ENCODE measurements at places on chromosomes 6 and 20.

- H3K27me3 ChIP-seq = peaks cover 7% of the 10 kb centered on the region
- H3K4me3 ChIP-seq = no peak overlapping the region
- H3K27ac ChIP-seq = no peak overlapping the region
- H3K36me3 ChIP-seq = no peaks in the 10 kb centered on the region
Observed at GRCh38 chr6:2733324-2733723, 17.4 kb downstream of the MYLK4 start.

- H3K4me3 ChIP-seq = no peak overlapping the region
- H3K27ac ChIP-seq = no peak overlapping the region
- DNase-seq = no peak
- no peaks in the 10 kb centered on the region for H3K4me1 ChIP-seq
- H3K36me3 ChIP-seq = no peaks in the 10 kb centered on the region
Observed at GRCh38 chr6:98308564-98308963, 525.8 kb upstream of the POU3F2 start.

GRCh38 chr6:108541843-108542759 is 18.6 kb upstream of the FOXO3 start:
- H3K36me3 ChIP-seq = no peaks in the 10 kb centered on the region
- peaks cover 13% of the 10 kb centered on the region for H3K27me3 ChIP-seq
- DNase-seq = peak; percentile 69
- no peak overlapping the region for H3K27ac ChIP-seq

DNA sequence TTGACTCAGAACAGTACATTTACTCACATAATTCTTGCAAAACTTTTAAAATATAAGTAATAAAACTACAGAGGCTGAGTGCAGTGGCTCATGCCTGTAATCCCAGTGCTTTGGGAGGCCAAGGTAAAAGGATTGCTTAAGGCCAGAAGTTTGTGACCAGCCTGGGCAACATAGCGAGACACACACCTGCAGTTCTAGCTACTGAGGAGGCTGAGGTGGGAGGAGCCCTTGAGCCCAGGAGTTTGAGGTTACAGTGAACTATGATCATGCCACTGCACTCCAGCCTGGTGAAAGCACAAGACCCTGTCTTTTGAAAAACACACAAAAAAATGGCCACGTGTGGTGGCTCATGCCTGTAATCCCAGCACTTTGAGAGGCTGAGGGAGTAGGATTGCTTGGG is 21.8 kb upstream of the MYO6 start:
- H3K27me3 ChIP-seq = no peaks in the 10 kb centered on the region
- no peak for DNase-seq
- H3K36me3 ChIP-seq = no peaks in the 10 kb centered on the region
- H3K4me1 ChIP-seq = no peaks in the 10 kb centered on the region
- H3K27ac ChIP-seq = no peak overlapping the region

GRCh38 chr6:137133122-137133521 is 40.3 kb downstream of the IL22RA2 start:
- DNase-seq = no peak
- H3K27me3 ChIP-seq = peaks cover 30% of the 10 kb centered on the region
- H3K27ac ChIP-seq = no peak overlapping the region
- no peak overlapping the region for H3K4me3 ChIP-seq

DNA sequence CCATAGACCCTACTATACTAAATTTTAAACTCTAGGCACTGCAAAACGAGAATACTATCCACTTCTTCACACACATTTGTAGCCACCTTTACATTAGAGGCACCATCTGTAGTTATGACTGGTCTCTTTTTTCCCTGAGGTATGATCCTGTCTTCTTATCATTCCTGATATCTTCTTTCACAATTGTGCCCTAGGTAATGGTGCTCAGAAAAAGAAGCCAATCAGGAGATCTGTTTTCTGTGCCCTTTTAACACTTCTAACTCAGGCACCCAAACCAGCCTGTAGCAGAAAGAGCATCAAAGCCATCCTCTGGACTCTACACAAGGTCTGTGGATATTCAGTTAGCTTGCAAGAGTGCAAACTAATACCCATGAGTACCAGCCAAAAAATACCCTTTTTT is 149.7 kb upstream of the SGK1 start:
- no peaks in the 10 kb centered on the region for H3K27me3 ChIP-seq
- no peaks in the 10 kb centered on the region for H3K36me3 ChIP-seq
- no peak for DNase-seq
- H3K4me3 ChIP-seq = no peak overlapping the region
- H3K4me1 ChIP-seq = peaks cover 9% of the 10 kb centered on the region
- H3K27ac ChIP-seq = no peak overlapping the region

DNA sequence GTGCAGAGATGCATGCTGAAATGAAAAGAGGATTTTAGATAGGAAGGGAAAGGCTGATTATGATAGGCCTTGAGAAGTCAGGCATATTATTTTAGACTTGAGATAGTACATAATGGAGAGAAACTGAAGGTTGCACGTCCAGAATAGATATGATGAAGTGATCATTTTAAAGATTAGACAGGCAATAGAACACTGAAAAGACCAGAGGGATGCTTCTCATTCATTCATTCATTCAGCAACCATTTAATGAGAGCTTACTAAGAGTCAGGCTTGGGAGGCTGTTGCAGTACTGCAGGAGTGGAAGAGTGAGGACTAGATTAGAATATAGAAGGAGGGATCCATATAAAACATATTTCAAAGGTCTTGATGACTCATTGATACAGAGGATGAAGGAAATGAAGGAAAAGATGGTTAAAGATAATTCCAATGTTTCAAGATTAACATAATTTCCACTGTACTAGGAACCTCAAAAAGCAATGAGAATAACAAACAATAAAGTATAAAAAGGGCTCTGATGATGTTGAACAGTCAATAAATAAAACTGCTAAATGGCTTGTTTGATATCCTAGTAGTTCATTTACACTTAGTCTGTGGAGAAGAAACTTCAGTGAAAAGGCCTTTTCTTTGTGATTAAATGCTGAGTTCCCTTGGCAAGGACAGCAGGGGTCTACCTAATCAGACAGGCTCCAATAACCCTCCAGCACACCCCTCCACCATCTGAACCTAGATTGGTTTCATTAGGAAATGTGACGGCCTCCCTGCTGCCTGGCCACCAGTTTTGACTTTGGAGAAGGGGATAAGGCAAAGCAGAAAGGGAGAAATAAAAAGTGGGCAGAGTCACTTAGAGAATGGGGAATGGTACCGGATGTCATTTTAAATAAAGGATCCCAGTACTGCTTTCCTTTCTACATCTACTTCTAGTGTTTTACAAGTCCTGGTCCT is 5.3 kb upstream of the FBXO9 start:
- peaks cover 5% of the 10 kb centered on the region for H3K36me3 ChIP-seq
- H3K27ac ChIP-seq = no peak overlapping the region

- DNase-seq = no peak
- H3K4me1 ChIP-seq = peaks cover 21% of the 10 kb centered on the region
- H3K36me3 ChIP-seq = no peaks in the 10 kb centered on the region
- no peak overlapping the region for H3K4me3 ChIP-seq
- peaks cover 11% of the 10 kb centered on the region for H3K27me3 ChIP-seq
- H3K27ac ChIP-seq = no peak overlapping the region
Observed at GRCh38 chr6:43395776-43396175, 26.3 kb upstream of the ZNF318 start.

GRCh38 chr20:32473231-32474008 is 111.7 kb downstream of the NOL4L start:
- H3K4me1 ChIP-seq = peaks cover 45% of the 10 kb centered on the region
- no peak overlapping the region for H3K4me3 ChIP-seq
- H3K27me3 ChIP-seq = no peaks in the 10 kb centered on the region
- peaks cover 11% of the 10 kb centered on the region for H3K36me3 ChIP-seq

GRCh38 chr20:17904027-17904426 is 64.6 kb downstream of the SNX5 start:
- H3K27ac ChIP-seq = no peak overlapping the region
- H3K4me1 ChIP-seq = peaks cover 4% of the 10 kb centered on the region
- peaks cover 11% of the 10 kb centered on the region for H3K27me3 ChIP-seq
- H3K36me3 ChIP-seq = no peaks in the 10 kb centered on the region
- H3K4me3 ChIP-seq = no peak overlapping the region
- no peak for DNase-seq

GRCh38 chr6:1609041-1609647 is 571 bp upstream of the FOXC1 start:
- peaks cover 1% of the 10 kb centered on the region for H3K36me3 ChIP-seq
- H3K4me3 ChIP-seq = peak overlapping the region; percentile 55
- peaks cover 67% of the 10 kb centered on the region for H3K27me3 ChIP-seq
- peaks cover 50% of the 10 kb centered on the region for H3K4me1 ChIP-seq
- H3K27ac ChIP-seq = no peak overlapping the region

DNA sequence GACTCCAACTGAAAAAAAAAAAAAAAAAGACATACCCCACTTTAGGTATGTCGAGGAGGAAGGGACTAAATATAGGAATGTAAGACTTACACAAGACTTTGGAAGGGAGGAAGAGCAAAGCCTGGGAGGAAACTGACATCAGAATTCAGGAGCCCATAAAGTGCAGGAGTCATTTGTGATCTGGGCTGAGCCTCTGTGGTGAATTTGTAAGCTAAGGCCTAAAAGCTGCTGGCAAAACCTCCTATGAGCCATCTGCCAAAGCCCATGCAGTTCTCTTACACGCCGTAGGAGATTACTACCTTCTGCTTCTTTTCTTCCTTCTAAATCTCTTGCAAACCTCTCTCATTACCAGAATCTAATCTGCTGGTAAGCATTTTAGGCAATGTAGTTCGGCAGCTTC is 52.0 kb upstream of the THEMIS start:
- H3K36me3 ChIP-seq = no peaks in the 10 kb centered on the region
- DNase-seq = no peak
- no peak overlapping the region for H3K27ac ChIP-seq
- peaks cover 64% of the 10 kb centered on the region for H3K4me1 ChIP-seq
- H3K4me3 ChIP-seq = no peak overlapping the region
- no peaks in the 10 kb centered on the region for H3K27me3 ChIP-seq

DNA sequence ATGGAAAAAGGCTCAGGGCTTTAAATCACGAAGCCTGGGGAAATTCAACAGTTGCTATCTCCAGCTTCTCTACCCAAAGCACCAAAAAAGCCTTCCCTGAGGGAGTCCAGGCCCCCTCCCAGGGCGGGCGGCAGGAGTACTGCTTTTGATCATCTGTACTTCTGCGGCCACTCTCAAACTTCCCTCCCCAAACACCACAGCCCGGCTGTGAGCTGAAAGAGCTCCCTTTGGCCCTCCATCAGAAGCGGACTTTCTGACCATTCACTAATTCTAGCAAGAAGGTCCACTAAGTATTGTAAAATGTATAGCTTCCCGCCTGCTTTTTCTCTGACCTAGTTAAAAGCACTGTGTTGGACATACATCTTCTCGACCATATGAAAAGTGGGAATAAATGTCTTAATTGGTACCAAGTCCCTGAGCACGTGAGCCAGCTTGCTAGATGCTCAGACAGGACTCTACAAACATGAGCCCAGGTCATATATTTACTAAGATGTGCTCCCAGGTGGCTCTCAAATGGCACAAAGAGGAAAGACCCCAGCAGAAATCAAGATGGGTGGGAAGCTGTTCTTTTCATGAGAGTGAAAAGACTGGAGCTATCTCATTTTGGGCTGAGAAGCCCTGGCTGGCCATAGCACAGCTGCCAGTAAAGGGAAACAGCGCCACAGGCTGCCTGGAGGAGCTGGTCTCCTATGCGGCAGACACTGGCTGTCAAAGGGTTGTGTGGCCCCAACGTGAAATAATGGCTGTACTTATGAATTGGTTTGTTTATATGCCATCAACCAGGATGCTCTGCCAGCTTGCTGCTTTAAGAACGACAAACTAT is 58.6 kb downstream of the GFOD1 start:
- peaks cover 12% of the 10 kb centered on the region for H3K36me3 ChIP-seq
- H3K4me3 ChIP-seq = peak overlapping the region; percentile 59
- no peak for DNase-seq
- no peaks in the 10 kb centered on the region for H3K27me3 ChIP-seq

DNA sequence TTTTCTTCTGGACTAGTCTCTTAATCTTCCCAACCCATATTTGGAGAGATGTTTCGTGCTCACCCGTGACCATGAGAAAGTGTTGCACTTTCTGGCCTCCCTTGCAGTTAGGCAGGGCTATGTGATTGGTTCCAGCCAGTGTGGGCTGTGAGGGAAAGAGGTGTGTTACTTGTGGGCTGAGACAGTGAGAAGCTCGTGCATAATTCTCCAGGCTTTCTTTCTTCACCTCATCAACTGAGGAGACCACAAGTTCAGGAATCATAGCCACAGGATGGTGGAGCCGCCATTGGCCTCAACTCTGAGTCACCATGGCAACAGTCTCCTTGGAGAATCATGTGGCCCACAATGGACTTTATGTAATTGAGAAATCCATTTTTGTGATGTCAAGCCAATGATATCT is 57.5 kb upstream of the FUCA2 start:
- no peaks in the 10 kb centered on the region for H3K27me3 ChIP-seq
- H3K27ac ChIP-seq = no peak overlapping the region

DNA sequence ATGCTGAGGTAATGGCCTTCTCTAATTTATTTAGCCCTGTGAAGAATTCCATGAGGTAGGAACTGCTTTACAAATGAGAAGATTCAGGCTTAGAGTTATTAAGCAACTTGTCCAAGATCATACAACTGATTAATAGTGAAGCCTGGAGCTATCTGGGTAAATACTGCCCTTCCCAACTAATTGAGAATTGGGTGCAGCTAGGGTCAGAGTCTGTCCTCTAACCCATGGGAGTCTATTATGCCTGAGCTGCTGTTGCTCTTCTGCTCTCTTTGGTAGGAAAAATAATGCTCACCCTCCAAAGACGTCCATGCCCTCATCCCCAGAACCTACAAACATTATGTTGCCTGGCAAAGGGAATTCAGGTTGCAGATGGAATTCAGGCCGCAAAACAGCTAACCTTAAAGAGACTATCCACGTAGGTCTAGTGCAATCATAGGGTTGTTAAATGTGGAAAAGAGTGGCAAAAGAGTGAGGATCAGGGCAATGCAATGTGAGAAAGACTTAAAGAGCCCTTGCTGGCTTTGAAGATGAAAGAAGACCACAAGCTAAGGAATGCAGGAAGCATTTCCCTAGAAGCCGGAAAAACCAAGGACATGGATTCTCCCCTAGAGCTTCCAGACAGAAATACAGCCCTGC is 90.1 kb downstream of the SPTLC3 start:
- no peaks in the 10 kb centered on the region for H3K4me1 ChIP-seq
- no peak overlapping the region for H3K4me3 ChIP-seq
- no peak overlapping the region for H3K27ac ChIP-seq
- no peaks in the 10 kb centered on the region for H3K27me3 ChIP-seq

DNA sequence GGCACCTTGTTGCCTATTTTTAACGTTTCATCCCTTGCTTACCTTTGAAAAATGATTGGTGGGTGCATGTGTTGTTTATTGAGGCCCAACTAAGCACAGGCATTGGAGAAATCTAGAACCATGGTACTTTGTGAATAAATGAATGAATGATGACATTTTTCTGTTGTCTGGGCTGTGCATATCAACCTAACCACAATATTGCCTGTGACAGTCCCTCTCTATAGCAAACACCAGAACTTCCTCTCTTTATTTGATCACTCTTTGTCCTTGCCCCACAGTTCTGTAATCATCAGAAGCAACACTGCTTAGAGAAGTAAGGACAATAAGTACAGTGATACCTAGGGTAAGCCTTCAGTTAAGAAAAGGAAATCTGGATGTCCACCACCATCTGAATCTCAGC is 75.1 kb downstream of the TBC1D7 start:
- H3K27ac ChIP-seq = no peak overlapping the region
- DNase-seq = no peak
- no peaks in the 10 kb centered on the region for H3K27me3 ChIP-seq
- no peaks in the 10 kb centered on the region for H3K4me1 ChIP-seq
- H3K4me3 ChIP-seq = no peak overlapping the region
